ENCODE measurements at places on chromosomes 13 and 19.

DNA sequence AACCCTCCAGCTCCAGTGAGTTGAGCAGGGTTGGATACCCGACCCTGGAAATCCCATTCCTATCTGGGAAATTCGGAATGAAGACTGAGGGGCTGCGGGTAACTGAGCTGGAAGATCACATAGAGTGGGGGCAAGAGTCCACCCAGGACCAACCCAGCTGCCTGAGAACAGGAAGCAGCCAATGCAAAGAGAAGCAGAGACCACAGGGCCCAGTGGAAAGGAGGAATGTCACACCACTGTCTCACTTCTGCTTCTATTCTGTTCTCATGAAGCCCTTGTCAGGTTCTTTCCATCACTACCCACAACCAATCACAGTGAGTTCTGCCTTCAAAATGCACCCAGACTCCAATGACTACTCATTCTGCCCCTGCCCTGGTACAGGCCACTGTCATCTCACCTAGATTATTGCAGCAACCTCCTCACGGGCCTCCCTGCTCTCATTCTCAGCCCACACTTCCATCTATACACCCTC lies 15.3 kb downstream of the DYRK1B start:
- DNase-seq: no peak

- no peak for DNase-seq
These were observed 2.6 kb downstream of the AKAP11 start for GRCh38 chr13:42274386-42275097.

- no peak for DNase-seq
These were observed 8.1 kb upstream of the KPTN start for GRCh38 chr19:47492137-47492533.

- peak; percentile 74 for DNase-seq
These were observed at the start of gene APLP1 for GRCh38 chr19:35868172-35868822. TSS of gene APLP1 (plus strand) at chr19:35868574. CDS start at chr19:35868637, 63 bp downstream.

- DNase-seq: no peak
These were observed 56.0 kb upstream of the MYO16 start for GRCh38 chr13:108573455-108573854.

- DNase-seq: no peak
These were observed 11.2 kb downstream of the IL17D start for GRCh38 chr13:20714563-20715329.

- peak; percentile 11 for DNase-seq
These were observed 30.8 kb upstream of the USE1 start for GRCh38 chr19:17184371-17184841.

DNA sequence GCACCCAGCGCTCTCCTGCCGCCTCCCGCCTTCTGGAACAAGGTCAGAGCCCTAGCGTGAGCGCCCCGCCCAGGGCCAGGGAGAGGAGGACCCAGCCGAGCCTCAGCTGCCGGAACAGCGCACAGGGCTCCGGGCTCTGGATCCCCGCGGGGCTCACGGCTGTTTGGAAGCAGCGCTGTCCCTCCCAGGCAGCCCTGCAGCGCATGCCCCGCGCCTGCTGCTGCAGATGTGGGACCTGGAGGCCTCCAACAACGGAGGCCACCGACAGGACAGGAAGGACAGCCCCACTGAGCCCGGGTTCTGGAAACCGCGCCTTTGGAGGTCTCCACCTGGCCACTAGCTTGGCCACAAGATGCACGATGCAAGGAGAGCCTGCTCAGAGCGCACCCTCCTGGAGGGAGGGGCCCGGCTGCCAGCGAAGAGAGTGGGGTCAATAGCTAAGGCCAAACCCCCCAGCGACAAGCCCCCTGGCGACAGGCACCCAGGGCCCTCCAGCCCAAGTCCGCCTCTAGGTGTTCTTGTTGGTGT lies 12.6 kb downstream of the ZSCAN18 start:
- no peak for DNase-seq

DNA sequence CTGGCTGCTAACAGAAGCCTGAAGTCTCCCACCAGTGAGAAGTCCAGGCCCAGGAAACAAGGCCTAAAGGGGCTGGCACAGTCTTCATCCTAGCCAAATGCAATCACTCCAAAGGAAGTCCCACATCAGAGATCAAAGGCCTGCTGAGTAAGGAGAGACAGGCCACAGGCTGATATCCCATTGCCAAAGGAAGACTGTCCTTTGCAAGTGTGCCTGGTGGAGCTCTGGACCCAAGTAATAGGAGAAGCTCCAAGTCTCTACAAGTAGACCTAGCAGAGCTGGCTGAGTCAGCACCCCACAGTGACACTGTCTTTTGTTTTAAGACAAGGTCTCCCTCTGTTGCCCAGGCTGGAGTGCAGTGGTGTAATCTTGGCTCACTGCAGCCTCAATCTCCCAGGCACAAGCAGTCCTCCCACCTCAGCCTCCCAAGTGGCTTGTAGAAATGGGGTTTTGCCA lies 4.5 kb downstream of the DBP start:
- no peak for DNase-seq

DNA sequence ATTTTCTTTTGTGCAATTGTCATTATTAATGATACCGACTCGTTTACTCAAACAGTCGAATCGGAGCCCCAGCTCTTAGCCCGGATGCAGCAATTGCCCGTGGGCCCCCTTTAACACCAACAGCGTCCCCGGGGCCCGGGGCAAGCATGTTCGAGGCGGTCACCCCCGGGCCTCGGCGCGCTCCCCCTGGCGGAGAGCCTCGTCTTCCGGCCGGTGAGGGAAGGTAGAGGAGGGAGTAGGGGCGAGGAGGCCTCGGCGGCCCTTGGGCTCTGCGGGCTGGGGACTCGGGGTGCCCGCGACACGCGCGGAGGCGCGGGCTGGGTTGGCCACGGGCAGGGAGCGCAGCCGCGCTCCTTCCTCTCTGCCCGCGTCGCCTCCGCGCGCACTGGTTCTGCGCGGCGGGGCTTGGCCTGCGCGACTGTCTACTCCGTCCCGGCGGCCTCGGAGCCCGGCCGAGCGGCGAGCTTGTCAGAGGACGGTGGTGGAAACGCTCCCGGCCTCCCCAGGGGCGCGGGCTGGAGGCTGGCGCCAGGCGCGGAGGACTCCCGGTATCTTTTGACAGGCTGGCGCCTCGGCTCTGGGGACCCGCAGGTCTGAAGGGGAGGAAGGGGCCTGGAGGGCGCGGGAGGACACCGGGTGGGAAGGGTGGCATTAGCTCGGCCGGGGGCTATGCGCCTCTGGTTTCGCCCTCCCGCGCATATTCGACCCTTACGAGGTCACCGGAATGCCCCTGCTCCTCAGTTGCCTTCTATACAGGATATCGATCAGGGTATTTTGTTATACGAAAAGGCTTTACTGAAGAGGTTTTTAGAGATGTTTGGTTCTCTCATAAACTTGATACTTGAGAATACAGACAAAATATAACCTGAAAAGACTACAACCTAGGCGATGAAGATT lies 1.5 kb downstream of the BIVM start:
- DNase-seq: peak; percentile 84

DNA sequence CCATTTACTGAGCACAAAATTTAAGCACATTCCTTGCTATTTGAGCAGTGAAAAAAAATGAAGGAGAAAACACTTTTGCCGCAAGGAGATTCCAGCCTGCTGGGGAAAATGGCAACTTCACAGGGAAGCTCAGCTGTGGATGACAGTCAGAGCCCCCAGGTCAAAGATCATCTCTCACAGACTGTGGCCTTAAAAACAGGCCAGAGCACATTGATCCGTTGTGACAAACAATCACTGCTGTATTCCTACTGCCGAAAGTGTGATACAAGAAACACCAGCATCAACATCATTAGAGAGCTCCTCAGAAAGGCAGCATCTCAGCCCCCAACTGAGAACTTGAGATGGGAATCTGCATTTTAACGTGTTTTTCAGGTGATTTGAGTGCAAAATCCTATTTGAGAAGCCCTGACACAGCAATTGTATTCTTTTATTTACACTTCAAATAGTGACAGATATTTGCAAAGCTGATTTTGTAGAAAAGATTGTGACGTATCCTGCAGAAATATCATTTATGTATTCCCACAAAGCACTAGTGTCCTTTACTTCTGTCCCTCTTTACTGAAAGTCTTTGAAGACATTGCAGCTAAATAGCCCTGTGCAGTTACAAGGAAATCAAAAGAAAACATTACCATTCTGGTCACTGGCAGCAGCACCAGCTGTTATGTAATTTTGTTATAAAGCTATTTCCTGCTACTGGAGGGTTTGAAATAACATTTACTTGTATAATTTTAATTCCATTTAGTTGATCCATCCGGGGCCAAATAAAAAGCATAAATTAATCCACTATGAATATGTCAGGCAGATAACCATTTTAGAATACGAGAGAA lies 652.0 kb downstream of the LIG4 start:
- no peak for DNase-seq

- no peak for DNase-seq
These were observed 22.5 kb upstream of the ALOX5AP start for GRCh38 chr13:30712536-30713532.

DNA sequence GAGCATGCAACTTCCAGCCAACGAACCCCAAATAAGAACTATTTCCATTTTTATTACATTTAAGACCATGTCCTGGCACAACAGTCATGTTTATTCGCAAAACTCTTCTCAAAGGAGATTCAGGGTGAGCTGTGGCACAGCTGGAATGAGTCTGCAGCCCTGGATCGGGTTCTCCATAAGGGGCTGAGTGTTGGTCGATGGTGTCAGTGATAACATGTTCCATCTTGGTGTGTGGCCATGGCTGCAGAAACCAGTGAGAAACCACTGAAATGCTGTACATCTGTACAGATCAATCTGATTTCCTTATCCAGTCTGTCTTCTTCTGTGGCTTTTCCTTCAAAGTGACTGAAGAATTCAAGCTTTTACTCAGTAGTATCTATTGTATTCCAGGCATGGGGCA lies 15.2 kb downstream of the FAM124A start:
- DNase-seq: no peak

- DNase-seq: no peak
These were observed 10.8 kb downstream of the PLPPR3 start for GRCh38 chr19:810883-811489.

DNA sequence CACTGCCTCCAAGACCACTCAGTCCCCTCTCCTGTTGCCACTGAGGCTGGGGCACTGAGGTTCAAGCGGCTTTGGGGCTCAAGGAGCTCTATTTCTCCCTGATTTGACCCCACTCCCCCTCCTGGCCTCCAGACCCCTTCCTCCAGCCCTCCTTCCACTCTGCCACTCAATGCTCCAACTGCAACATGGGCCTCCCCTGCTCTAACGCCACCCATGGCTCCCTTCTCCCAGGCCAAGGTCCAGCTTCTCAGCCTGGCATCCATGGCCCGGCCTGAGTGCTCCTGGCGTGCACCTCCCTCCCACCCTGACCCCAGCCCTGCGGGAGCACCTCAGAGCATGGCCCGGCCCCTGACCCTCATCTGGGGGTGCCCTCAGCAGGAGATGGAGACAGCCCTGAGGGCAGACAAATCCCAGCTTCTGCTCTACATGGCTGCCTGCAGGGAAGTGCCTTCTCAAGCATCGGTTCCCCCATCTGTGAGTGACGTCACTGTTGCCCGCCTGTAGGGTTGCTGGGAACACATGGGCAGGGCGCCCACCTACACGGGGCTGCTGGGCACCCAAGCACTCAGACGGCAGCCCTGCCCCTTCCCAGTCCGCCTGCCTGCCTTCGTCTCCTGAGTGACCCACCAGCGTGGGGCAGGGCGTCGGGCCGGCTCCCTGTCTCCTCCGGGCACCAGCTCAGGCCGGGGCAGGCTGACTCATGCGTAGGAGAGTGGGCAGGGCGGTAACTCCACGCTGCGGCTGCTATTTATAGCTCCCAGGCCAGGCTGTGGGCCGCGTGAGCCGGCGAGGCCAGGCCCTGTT lies 1.6 kb upstream of the DIRAS1 start:
- DNase-seq: no peak

GRCh38 chr13:22189176-22190048 lies 518.5 kb downstream of the FGF9 start:
- no peak for DNase-seq

- no peak for DNase-seq
These were observed 8.2 kb upstream of the INAFM1 start for GRCh38 chr19:47266401-47266941.

DNA sequence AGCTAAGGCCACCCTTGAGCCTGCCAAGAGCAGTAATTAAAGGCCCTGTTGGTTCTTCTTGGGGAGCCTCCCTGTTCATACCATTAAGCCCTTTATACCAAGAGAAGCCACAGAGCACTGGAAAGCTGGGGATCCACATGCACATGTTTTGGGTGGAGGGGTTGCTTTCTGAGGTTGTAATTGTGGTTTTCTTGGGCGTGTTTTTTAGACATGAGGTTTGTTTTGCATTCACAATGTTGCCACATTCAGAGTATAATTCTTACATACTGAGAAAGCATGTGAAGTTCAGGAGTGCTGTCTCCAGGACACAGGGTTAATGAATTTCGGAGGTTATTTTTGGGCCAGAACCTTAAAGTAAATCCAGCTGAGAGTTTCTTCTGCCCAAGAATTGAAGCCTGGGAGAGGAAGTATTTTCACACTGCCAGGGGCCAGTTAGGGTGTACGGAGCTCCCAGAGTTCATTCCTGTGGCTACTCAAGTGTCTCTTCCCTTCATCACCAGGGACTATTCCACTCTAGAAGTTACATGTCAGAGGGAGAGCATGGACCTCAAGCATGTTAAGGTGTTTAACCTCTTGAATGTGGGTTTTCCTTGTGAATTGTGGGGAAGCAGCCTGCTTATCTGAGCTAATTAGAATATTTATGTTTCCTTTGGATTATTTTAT lies 37.0 kb downstream of the ZNF136 start:
- DNase-seq: no peak

DNA sequence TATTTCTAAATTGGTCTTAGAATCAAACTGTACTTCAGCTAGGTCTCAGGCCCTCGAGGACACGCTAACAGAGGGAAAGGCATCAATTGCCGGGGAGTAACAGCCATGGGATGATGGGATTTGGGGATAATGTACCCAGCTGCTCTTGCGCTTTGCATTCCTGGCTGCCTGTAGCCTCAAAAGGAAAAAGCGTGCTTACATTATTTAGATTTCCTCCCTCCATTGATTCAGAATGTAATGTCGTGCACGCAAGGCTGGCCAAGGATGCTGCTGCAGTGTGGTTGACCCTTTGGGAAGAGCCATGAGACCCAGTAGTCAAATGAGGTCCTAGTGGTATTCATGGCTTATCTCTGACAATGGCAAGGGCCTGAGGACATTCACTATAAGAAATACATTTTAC lies 95.1 kb downstream of the SLC7A1 start:
- no peak for DNase-seq

- DNase-seq: no peak
These were observed 111.6 kb downstream of the GGACT start for GRCh38 chr13:100476963-100477362.

DNA sequence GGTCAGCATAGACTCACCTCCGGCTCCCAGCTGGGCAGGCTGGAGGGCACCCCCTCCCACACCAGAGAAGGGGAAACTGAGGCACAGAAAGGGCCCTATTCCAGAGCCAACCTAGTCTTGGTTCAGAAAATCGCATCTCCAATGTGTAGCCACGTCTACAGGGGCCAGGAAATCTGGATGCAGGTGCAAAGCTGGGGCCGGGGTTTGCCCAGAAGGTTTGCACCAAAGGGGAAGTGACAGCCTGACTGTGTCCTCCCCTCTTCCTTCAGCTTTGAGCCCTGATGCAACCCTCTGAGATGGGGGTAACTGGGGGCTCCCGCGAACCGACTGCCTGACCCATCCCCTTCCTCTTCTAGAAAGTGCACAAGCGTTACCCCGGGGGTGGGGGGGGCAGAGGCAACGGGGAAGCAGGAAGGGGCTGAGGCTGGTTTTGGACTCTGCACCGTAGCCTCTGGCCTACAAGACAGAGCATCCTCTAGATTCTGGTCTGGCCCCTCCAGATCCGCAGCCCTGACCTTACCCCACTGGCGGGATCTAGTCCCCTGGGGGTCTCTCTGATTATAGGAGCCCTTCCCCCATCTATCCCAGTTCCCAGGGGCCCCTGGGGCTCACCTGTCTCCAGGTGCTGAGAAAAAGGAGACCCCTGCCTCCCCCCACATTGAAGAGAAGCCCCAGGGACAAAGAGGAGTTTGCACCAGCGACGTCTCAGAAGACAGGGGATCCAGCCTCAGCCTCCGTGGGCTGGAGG lies 1.1 kb upstream of the ONECUT3 start:
- DNase-seq: no peak

All from activated T-cell treated with anti-CD3 and anti-CD28 coated beads for 48 hours (primary cell).